Dermis blood vessel endothelial cell (primary cell): ENCODE measurements at places on chromosomes 11 and 22. TPM values are rescaled to one million over a fixed set of nuclear protein-coding genes. Genes with fewer than 3 reads are reported as not detected.

RIMBP3B gene
- 0.09 and 0.34 TPM in 2 replicates for total RNA-seq

IL17REL gene
- total RNA-seq = 0.05 and 0.17 TPM in 2 replicates

POLA2 gene
- total RNA-seq = 8.2 and 12.1 TPM in 2 replicates

LMNTD2 gene
- total RNA-seq = 1.3 and 2.6 TPM in 2 replicates

ENTHD1 gene
- not detected in 2 replicates for total RNA-seq

ADM gene
- 308 and 569 TPM in 2 replicates for total RNA-seq

AGBL2 gene
- 0.17 and 0.23 TPM in 2 replicates for total RNA-seq

DERL3 gene
- total RNA-seq = 0.68 and 1.3 TPM in 2 replicates

C11orf91 gene
- total RNA-seq = not detected in 2 replicates

SMC1B gene
- total RNA-seq = not detected in 2 replicates

SAA1 gene
- total RNA-seq = 0.98 and 3.1 TPM in 2 replicates

TRAF6 gene
- 10.7 and 13.6 TPM in 2 replicates for total RNA-seq

SLC22A6 gene
- total RNA-seq = not detected in 2 replicates

IFT27 gene
- 11.1 and 19.4 TPM in 2 replicates for total RNA-seq

CABP4 gene
- 1.0 and 4.9 TPM in 2 replicates for total RNA-seq

MS4A6E gene
- total RNA-seq = not detected in 2 replicates

SYCE3 gene
- total RNA-seq = not detected in 2 replicates

MAPK8IP1 gene
- total RNA-seq = 2.2 and 3.1 TPM in 2 replicates
